ENCODE measurements at places on chromosomes 1 and 21.

DNA sequence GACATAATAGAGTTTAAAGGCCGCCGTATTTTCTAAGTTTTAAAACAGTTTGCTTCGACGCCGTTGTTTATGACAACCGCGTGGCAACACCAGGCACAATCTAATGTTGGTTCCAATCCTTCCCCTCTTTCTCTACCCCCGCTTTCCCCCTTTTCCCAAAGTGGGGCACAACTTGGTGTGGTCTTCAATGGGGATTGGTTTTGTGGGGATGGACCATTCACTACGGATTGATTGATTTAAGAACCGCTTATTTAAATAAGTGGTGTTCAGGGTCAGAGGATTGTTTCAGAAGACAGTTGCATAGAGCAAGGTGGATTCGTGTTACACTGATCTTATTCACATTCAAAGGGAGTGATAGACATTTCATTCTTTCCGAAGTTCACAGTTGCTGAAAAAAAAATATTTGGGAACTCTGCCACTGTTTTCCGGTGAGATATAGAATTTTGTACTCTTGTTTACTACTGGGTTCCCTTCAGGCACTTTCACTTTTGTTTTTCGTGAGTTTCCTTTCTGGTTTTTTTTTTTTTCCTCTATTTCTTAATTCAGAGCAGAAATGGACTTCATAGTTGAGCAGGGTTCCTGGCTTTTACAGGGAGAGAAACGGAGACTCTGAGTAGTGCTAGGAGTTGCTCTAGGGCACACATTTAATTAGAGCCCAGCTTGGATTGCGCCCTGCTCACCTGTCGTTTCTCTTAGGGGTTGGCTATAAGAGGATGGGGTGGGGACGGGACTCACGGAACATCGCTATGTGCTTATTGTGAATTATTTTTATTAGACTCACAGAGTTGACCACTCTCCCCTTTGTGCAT is 79.6 kb upstream of the AK4 start:
- DNase-seq: peak; percentile 84

DNA sequence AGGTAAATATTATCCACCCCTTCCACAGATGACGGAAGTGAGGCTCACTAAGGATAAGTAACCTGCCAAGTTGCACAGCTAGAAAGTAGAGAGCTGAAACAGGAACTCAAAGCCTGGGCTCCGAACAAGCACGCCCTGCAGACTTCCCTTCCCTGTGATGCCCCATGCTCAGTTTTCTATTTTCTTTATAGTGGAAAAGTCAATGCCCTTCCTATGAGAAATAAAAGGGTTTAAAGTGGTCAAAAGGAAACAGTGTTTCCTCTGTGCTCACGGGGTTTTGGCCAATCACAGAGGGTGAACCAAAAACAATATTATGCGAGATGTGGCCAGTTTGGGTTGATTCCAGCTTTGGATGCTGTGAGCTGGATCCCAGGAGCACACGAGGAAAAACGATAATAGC is 44.5 kb downstream of the DDR2 start:
- DNase-seq: no peak

- DNase-seq: no peak
Observed at GRCh38 chr1:231210126-231210525, 30.9 kb upstream of the GNPAT start.

- no peak for DNase-seq
Observed at GRCh38 chr21:42547906-42548365, 34.3 kb downstream of the SLC37A1 start.

- no peak for DNase-seq
Observed at GRCh38 chr21:16420031-16420724, 690.4 kb downstream of the USP25 start.

GRCh38 chr1:207286786-207287468 is 34.6 kb upstream of the CD55 start:
- no peak for DNase-seq

- no peak for DNase-seq
Observed at GRCh38 chr21:16402752-16403151, 673.0 kb downstream of the USP25 start.

- DNase-seq: no peak
Observed at GRCh38 chr1:17451731-17452130, 12.3 kb upstream of the RCC2 start.

DNA sequence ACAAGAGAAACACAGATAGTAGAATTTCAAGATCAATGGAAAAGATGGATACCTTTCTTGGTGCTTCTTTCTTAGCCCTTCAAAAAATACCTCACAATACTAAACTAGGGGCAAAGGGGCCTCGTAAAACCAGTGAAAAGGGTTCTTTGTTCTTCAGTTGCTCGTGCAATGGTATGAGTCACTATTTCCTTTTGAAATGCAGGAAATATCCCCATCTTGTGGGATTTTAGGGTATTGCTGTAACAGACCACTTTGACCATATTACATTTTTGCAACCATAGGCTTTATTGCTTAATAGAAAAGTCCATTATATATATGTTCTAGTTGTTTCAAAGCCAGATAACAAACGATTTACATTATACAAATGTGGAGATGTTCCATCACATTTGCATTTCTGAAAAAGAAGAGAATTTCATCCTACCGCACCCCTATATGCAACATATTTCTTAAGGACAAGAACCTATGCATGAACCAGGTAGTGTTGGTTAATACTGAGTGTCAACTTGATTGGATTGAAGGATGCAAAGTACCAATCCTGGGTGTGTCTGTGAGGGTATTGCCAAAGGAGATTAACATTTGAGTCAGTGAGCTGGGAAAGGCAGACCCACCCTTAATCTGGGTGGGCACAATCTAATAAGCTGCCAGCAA is 88.6 kb upstream of the PKN2 start:
- peak; percentile 61 for DNase-seq

DNA sequence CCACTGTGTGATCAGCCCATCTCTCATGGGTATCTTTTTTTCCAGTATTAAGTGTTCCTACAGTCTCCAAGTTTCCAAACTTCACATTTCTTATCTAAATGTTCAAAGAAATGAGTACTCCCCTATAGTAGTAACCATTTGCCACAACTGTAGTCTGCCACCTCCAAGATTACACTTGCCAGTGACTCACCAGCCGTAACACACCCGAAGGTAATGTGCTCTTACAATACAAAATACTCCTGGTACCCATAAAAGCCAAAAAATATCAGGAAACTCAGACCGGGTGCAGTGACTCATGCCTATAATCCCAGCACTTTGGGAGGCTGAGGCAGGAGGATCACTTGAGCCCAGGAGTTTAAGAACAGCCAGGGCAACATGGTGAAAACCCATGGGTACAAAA is 20.5 kb upstream of the ZNF496 start:
- no peak for DNase-seq

- no peak for DNase-seq
Observed at GRCh38 chr1:185156288-185156853, 382 bp downstream of the TRMT1L start.

GRCh38 chr1:221594576-221594975 is 147.3 kb downstream of the DUSP10 start:
- DNase-seq: no peak

DNA sequence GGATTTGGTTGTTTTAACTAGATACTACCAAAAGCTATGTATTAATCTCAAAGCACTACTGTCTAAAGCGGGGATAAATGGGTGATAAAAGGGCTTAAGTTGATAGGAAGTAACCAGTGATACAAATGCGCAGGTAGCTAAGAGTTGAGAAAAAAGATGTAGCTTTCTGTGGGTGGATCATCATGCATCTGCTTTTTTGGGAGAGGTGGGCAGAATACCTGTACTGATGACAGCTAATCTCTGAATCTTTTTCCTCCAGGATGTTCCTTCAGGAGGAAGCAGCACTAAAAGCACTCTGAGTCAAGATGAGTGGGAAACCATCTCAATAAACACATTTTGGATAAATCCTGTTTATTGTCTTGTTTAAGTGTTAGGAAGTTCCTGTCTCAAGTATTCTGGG is 1.2 kb downstream of the RPS27 start:
- DNase-seq: no peak

- DNase-seq: peak; percentile 72
Observed at GRCh38 chr1:212186427-212187207, 98.6 kb upstream of the PPP2R5A start.

DNA sequence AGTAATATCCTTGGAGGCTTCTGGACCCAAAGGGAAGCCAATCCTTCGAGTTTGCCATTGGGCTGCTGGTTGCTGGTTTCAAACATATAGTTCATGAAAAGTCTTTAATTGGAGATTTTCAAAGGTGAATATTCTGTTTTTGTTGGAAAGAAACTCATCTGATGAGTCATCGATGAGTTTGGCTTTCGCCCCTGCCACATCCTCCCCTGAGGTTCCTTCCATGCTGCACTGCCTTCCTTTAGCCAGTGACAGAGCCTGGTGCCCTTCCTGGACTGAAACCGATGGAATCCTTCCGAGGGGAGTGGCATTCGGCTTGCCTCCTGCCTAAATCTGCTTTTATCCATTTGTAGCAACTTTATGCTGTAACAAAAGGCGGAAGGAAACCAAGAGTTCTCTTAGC is 550.0 kb downstream of the KIF26B start:
- DNase-seq: no peak

DNA sequence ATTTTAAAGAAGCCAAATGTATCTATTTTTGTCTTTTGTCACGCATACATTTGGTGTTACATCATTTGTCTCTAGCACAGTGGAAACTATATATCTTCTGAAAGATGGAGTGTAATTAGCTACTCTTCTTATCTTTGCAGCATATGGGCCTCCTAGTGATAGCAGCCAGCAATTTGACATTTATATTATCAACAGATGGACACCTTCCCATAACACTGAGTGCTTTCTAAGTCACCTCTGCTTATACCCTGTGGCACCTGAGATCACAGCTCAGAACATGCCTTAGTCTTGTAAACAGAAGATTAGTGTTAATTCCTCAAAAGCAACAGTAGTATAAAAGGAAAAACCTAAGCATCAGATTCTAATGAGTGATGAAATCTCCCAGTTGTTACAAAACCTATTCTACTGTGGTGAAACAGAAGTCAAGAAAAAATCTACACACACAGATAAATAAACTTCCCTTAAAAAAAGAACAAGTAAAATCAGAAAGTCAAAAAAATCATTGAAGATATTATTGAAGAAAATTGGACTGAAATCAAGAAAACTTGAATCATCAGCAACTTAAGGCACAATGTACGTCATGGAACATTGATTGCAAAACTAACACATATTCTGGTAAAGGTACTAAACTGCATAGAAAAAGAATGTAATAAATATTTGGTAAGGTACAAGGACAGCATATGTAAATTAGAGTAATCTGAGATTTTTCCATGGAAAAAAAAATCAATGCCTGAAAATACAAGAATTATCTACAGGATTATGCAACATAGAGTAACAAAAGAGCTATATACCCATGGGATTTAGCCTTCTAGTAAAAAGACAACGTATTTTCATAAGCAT is 61.7 kb downstream of the KCNT2 start:
- no peak for DNase-seq

GRCh38 chr1:225508538-225509375 is 80.9 kb upstream of the LBR start:
- DNase-seq: peak; percentile 67

GRCh38 chr21:42367367-42368165 is 1.2 kb upstream of the TFF1 start:
- DNase-seq: no peak

DNA sequence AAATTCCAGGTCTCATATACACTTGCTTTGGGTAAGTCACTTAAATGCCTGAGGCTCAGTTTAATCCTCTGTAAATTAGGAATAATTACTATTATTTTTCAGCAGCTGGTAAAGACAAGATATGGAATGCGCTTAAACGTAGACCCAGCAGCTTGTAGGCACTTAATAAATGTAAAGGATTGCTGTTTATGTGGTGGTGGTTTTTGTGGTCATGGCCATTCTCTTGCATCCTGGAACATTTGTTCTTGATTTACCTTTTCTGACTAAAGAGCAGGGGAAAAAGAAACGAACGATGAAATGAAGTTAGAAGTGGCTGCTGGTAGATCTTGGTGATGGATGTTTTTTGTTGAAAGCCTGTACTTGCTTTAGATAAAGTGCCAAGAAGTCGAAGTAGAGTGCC is 195.0 kb upstream of the FOXD3 start:
- DNase-seq: no peak

DNA sequence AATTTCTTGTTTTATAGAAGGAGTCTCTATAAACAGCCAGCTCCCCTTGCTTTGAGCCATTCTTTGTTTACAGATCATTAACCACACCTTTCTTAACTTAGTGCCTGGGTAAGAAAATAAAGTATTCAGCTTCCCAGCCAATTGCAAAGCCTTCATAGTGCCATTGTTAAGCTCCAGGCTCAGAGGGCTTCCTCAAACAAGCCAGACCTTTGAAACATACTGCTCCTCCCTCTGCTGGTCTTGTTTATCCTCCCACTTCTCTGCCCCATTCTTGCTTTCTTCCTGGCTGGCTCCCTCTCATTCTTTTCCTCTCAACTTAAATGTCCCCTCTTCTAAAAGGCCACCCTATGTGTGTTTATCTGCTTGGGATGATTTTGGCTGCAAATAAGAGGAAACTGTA is 319.4 kb upstream of the ST6GALNAC5 start:
- DNase-seq: no peak

- DNase-seq: peak; percentile 71
Observed at GRCh38 chr1:228898582-228898992, 163.3 kb downstream of the RHOU start.

- no peak for DNase-seq
Observed at GRCh38 chr1:243605604-243606003, 244.4 kb downstream of the AKT3 start.

DNA sequence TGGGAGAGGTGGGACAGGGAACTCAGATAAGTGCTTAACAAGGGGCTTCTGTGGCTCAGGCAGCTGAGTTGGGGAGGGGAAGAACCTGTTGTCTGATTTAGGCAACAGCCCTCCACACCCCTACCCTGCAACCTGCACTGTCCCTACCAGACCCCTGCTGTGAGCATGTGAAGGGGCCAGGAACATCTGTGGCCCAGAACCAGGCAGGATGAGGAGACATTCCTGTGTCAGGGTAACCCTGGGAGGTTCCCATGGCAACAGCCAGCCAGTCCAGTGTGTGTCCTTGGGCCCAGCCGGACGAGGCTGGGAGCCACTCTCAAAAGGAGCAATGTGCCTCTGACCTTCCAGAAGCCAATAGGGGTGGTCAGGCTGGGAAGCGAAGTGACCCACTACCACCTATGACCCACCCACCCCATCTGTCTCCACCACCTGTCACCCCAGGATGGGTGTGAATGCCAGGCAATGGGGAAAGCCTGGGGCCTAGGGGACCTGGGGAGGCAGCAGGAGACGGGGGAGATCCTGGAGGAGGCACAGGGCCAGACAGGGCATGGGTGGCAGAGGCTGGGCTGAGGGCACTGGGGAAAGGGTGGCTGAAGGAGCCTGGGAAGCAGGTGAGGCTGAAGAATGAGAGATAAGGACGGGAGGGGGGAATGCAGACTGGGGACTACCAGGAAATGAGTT is 5.0 kb upstream of the PMVK start:
- DNase-seq: no peak

DNA sequence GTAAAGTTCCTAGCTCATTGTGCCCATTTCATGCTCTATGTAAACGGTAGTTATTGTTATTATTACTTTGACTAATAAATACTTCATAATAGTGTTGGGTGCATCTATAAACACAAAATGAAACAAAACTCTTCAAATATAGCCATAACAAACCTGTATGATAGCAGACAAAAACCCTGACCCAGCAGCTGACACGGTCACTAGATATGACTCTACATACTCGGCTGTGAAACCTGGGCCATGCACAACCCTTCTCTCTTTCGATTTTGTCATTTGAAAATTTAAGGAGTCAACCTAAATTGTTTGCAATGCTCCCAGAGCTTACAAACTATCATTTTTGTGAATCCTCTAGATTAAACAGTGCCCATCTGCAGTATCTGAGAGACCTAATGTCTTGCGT is 8.0 kb upstream of the RGS13 start:
- DNase-seq: no peak

GRCh38 chr1:229059671-229060539 is 211.0 kb upstream of the RAB4A start:
- no peak for DNase-seq
